ENCODE measurements at places on chromosomes 2 and 18.

DNA sequence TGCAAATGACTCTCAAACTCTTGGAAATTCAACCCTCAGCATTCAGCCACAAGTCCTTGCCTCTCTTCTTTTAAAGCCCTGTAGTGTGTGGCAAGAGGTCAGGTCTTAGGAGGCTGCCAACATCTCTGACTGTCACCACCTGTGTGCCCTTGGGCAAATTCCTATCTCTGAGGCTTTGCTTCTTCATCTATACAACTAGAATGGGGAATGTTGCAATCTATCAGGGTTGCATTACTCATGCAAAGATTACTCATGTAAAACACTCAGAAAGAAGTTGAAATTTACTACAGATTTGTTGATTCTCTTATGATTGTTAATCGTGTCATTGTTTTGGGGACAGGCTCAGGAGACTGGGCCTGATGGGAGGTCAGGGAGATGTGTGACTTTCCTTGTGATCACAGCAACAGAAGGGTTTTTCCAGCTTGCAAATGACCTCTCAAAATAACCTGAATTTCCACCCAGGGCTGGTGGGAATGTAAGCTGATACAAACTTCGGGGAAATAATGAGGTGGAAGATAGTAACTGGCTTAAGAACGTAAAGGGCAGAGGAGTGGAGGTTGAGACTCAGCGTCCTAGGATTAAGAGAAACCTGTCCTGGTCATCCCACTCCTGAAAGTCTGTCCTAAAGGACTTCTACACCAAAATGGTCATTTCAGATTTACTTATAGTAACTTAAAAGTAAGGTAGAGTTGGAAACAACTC lies 32.1 kb upstream of the SIGLEC15 start:
- DNase-seq: peak; percentile 88

- DNase-seq: no peak
Measured at GRCh38 chr2:218718058-218718457, 7.4 kb downstream of the TTLL4 start.

DNA sequence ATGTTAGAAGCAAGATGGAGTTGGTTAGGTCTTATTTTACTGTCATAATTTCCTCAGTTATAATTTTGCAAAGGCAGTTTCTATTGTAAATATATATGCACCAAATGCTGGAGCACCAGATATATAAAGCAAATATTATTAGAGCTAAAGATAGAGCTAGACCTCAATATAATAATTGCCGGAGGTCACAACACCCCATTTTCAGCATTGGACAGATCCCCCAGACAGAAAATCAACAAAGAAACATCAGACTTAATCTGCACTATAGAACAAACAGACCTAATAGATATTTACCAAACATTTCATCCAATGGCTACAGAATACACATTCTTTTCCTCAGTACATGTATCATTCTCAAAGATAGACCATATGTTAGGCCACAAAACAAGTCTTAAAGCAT lies 115.2 kb downstream of the CABYR start:
- DNase-seq: no peak

- DNase-seq: no peak
Measured at GRCh38 chr2:223854741-223855140, 17.4 kb upstream of the AP1S3 start.

DNA sequence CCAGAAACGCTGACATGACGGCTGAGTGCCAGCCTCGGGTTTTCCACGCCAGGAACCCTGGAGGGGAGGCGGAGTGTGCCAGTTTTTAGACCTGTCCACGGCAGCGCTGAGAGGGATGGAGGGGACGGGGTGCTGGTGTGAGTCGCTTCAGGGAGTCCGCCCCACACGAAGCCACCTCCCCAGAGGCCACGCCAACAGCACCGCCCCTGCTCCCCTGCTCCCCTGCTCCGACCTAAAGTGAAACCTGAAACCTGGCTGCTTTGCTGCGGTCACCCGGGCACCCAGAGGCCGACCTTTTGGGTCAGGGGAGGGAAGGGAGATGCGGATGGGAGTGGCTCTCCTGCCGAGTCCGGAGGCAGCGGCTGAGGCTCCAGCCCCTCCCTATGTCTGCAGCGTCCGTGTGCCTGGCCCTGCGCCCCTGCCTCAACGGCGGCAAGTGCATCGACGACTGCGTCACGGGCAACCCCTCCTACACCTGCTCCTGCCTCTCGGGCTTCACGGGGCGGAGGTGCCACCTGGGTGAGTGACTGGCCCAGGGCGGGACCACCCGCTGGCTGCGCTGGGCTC lies 38.1 kb downstream of the SNED1 start:
- no peak for DNase-seq

- DNase-seq: peak; percentile 72
Measured at GRCh38 chr2:43305012-43305411, 78.6 kb upstream of the ZFP36L2 start.

DNA sequence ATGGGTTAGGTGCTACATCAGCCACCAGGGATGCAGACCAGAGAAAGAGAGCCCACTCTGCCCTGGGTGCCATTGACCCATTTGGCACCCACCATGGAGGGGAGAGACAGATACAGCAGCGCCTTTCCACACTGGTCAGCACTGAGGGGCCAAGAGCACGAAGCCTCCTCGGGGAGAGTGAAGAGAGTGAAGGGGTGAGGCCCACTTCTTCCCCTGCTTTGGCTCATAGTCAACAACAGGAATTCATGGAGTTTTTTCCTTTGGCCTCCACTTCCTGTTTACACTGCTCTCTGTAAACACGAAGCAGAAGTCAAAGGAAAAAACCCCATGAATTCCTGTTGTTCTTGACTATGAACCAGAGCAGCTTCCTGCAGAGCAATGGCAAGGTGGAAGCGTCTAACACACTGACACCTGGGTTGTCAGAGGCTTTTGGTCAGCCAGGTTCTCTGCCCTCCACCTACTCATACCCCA lies 80.0 kb downstream of the CCDC93 start:
- no peak for DNase-seq

DNA sequence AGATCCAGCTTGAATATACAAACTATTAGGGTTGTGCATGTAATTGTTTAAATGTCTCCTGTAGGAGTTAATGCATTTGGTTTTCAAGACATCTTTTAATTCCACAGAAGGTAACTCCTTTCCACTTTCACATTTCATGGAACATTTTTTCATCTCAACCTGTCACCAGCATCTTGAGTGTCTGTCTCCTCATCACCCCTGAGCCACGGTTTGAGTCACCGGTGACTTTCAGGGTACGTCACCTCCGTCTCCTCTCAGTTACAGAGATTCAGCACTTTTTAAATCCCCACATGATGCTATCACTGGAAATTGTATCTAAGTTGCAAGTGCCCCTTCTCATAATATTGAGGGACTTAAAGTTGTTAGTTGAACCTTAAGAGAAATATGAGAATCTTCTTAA lies 25.3 kb downstream of the GPR55 start:
- no peak for DNase-seq

GRCh38 chr18:43141208-43141607 lies 25.7 kb upstream of the RIT2 start:
- no peak for DNase-seq

DNA sequence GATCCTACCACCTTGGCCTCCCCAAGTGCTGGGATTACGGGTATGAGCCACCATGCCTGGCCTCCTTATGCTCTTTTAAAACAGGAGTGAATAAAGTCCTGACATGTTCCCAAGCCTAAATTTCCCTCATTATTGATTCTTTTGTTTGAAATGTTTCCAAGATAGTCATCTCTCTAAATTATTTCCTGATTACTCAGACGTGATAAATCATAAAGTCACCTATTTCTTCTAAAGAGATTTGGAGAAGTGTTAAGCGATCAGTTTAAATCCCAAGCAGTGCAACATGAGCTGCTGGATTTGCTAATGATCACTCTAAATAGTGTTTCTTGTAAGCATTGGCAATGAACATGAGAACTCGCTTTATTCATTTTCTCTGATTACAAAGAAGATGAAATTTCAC lies 51.8 kb downstream of the PMAIP1 start:
- DNase-seq: no peak

DNA sequence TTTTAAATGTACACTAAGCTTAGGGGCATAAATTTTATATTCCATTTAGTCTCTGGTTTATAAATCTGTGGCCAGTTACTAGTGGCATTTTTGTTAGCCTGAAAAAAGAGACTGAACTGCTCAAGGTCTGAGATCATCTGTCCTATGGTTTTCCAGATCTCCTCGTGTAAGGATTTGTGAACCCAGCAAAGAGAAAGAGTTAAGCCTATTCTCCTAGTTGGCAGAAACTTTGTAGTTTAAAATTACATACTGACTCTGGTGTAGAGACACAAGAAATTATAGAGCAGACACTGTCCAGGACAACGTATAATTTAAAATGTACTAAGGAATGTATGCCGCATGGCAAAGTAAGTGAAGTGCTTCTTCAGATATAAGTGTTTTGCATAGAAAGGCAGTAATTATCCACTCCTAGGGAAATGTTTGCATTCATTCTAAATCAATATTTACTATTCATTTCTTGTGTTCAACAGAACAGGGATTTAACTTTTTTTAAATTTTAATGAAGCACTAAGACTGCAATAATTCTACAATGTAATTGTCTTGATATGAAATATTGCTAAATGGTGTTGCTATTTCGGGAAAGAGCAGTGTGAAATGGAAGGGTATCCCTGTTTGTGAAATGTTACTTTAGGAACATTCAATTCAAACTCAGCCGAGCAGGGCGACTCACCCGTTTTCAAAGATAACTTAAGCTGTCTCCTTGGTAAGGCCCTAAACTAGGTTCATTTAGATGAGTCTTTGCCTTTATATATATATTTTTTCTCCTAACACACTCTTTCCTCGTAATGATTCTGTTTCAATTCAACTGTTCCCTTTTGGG lies 508.4 kb upstream of the ZEB2 start:
- no peak for DNase-seq

GRCh38 chr2:147933931-147934330 lies 86.6 kb downstream of the ORC4 start:
- no peak for DNase-seq

GRCh38 chr2:40363231-40363630 lies 88.7 kb downstream of the SLC8A1 start:
- no peak for DNase-seq
